ENCODE measurements at places on chromosomes 2 and 18. TPM values are rescaled to one million over a fixed set of nuclear protein-coding genes. Genes with fewer than 3 reads are reported as not detected.

The SCN7A gene
- total RNA-seq = 0.74 TPM

The CFAP210 gene
- total RNA-seq = not detected

The CD207 gene
- total RNA-seq = not detected

The TUBA4A gene
- total RNA-seq = 24.7 TPM

The GNLY gene
- not detected for total RNA-seq

The PTPRM gene
- total RNA-seq = 15.8 TPM

The TNFAIP6 gene
- 7.4 TPM for total RNA-seq

The DSC2 gene
- total RNA-seq = not detected

The ACMSD gene
- not detected for total RNA-seq

The ST8SIA5 gene
- total RNA-seq = not detected

The TMBIM1 gene
- total RNA-seq = 135 TPM

The BCL2 gene
- 3.9 TPM for total RNA-seq

The IL1A gene
- total RNA-seq = not detected

The FAM117B gene
- total RNA-seq = 2.2 TPM

The MRO gene
- total RNA-seq = 0.30 TPM

The DSEL gene
- 18.0 TPM for total RNA-seq

The FAP gene
- 40.7 TPM for total RNA-seq

The STON1 gene
- 5.8 TPM for total RNA-seq

The FLACC1 gene
- total RNA-seq = not detected

The DSC1 gene
- total RNA-seq = not detected

The ALPI gene
- total RNA-seq = not detected

The KIF1A gene
- total RNA-seq = not detected

The VWA3B gene
- total RNA-seq = not detected

The AKAIN1 gene
- not detected for total RNA-seq

The SCYGR4 gene
- total RNA-seq = not detected

The HOXD3 gene
- total RNA-seq = not detected

The ERMN gene
- total RNA-seq = not detected

The NOSTRIN gene
- not detected for total RNA-seq

The REG3A gene
- total RNA-seq = not detected

The TLX2 gene
- 0.34 TPM for total RNA-seq

The ALPP gene
- total RNA-seq = not detected

The TDRD15 gene
- not detected for total RNA-seq

The DNAJC27 gene
- 1.0 TPM for total RNA-seq

The SGPP2 gene
- total RNA-seq = 0.17 TPM

The TWIST2 gene
- total RNA-seq = 134 TPM

The IL1R2 gene
- 0.50 TPM for total RNA-seq

The PPM1G gene
- total RNA-seq = 110 TPM

The IL37 gene
- not detected for total RNA-seq

The LRATD1 gene
- total RNA-seq = 1.3 TPM

The DLX2 gene
- 0.15 TPM for total RNA-seq

The DYSF gene
- under 0.01 TPM for total RNA-seq

The MATN3 gene
- total RNA-seq = 3.9 TPM

The GPR39 gene
- 3.7 TPM for total RNA-seq

The POTEC gene
- total RNA-seq = not detected

The GCG gene
- not detected for total RNA-seq

The ABCB11 gene
- total RNA-seq = not detected

The ANKRD30BL gene
- total RNA-seq = not detected

The COX7A2L gene
- total RNA-seq = 197 TPM

The AQP12A gene
- not detected for total RNA-seq

The LYPD1 gene
- 0.34 TPM for total RNA-seq

The DNAH6 gene
- under 0.01 TPM for total RNA-seq

The RAB6D gene
- not detected for total RNA-seq

The HOXD13 gene
- not detected for total RNA-seq

The TRAPPC8 gene
- total RNA-seq = 16.8 TPM

The MZT2A gene
- 216 TPM for total RNA-seq

The RASGRP3 gene
- 0.45 TPM for total RNA-seq

The ROCK2 gene
- total RNA-seq = 17.0 TPM

The ACVR1 gene
- 8.0 TPM for total RNA-seq

The PCARE gene
- not detected for total RNA-seq
